Brain (organoid and tissue), 16 donors: ENCODE measurements at places on chromosomes 6 and 20.

- no peak for DNase-seq
Measured at GRCh38 chr6:81690073-81690472, 62.4 kb downstream of the TENT5A start.

- no peak for DNase-seq
Measured at GRCh38 chr20:39468703-39469102, 506.6 kb downstream of the DHX35 start.

DNA sequence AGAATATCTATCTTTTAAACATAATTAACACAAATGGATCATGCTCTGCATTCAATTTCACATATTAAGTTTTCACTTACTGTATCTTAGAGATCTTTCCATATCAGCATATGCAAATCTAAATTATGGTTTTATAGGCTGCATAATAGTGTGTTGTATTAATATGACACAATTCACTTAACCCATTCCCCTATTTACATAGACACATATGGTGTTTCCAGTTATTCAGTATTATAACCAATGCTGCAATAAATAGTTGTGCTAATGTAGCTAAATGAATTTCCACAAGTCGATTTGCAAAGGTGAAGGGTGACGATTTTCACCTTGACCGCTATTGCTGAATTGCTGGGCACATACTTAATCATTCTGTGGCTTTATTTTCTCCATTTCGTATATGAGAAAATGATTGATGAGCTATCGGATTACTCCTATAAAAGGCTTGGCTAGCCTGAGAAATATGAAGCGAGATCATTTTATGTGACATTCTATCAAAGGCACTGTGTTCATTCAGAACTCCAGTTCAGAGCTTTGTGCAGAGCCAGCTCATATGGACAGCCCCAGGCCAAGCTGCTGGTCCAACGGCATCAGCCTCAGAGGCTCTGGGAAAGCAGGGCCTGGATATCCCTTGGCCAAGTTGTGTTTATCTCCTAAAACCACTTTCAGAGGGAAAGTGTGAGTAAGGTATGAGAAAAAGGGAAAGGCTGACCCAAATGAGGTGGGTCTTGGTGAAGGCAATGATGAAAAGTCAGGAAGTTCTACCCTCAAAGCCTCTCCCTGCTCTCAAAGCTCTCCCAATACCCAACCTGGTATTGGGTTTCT is 50.8 kb downstream of the GFOD1 start:
- no peak for DNase-seq

GRCh38 chr6:163751032-163751525 is 336.6 kb downstream of the QKI start:
- no peak for DNase-seq

DNA sequence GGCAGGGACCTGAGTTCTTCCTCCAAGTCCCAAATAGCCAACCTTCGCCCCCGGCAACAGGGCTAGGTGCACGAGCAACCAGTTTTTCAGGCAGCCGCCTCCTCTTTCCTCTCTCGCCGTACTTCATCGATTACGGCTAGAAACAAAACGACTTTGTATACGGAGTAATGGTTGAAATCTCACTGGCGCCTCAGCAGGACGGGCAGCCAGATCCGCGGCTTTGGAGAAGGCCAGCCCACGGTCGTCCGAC is 333 bp upstream of the SMIM13 start:
- DNase-seq: no peak

DNA sequence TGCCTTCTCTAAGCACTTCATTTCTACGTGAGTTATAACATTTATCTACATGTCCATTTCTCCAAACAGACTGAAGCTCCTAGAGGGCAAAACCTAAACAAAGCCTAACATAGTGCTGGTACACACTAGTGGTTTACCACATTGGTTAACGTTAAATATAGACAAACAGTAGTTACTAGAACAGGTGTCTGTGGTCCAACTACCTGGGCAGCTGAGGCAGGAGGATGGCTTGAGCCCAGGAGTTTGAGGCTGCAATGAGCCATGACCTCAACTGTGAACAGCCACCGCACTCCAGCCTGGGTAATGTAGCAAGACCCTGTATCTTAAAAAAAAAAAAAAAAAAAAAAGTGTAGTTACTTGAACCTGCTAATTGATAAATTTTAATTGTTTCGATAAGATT is 26.5 kb downstream of the PTPRK start:
- DNase-seq: no peak

- DNase-seq: peak; percentile 42
Measured at GRCh38 chr6:111874025-111874415, 768 bp upstream of the FYN start.

- DNase-seq: no peak
Measured at GRCh38 chr20:40522405-40522804, 166.6 kb downstream of the MAFB start.

DNA sequence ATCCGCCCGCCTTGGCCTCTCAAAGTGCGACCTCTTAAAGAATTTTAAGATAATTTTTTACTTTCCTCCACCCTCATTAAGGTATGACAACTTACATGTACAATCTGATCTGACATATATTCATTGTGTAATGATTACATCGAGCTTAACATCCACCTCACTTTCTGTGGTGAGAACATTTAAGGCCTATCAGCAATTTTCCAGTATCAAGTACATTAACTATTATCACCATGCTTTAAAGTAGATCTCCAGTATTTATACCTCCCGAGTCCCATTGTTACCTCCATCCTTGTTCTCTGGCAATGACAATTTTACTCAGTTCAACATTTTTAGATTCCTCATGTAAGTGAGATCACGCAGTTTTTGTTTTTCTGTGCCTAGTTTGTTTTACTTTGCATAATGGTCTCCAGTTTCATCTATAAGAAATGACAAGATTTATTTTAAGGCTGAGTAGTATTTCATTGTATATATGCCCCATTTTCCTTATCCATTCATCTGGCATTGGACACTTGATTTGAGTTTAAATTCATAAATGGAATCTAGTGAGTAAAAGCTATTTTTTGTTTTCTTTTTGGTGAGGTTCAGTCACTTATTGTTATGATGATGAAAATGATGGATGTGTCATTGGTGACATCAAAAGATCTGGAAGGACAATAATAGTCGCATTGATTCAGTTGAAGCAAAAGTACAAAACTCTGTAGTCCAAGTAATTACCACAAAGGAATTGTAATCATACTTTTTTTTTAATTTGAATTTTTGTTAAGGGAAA is 87.0 kb downstream of the OR2B2 start:
- DNase-seq: peak; percentile 50

DNA sequence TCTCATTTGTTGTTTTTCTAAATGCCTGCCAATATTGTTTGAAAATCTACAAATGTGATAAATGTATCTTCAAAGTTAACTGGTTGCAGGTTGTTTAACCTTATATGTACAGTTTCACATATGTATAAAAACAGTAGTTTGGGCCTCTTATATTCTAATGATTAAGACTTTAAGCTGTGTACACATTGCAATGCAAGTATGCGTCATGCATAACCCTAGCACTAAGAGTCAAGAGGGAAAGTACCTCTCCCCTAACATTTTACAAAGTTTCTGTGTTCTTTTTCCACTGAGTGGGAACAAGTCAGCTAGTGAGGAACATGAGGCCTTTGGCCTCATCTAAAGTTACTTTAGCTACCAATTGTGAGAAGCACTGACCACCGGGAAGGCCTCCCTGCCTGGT is 25.7 kb upstream of the MICB start:
- DNase-seq: no peak

DNA sequence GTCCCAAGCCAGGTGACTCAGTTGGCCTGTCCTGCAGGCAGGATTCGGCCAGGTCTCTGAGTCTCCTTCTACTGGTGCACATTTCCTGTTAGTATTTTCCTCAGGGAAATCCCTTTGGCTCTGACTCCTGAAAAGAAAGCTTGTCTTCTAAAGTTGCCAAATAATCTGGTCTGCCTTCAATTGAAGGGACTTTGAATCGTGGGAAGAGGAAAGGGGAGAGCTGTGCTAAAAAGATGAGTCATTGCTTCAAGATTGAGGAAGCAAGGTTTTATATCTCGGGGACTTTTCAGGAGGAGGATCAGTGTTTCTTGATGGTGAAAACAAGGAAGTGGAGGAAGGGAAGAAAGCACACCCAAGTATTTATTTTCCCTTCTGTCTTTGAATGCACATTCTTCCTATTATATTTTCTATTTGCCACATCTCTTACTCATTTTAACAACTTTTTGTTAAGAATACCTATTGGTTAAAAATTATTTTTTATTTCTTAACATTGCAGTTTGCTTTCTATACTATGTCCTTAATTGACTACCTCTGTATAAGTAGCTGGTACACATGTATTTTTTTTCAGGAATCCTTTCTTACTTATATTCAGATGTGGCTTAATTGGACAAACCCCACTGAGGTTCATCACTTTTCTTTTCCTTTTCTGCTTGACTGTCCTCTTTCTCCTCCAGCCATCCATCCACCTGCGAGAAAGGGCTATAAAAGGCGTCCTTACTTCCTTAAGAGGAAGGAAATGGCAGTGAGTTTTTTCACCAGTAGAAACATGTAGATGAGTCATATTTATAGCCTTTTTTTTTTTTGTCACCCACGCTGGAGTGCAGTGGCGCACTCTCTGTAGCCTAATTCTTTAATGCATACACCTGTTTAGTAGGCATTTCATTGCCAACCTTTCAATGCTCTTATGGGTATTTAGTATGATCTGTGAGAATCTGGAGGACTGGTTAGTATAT is 15.0 kb upstream of the IFNGR1 start:
- DNase-seq: no peak

GRCh38 chr6:154234019-154234772 is 122.4 kb downstream of the IPCEF1 start:
- no peak for DNase-seq

DNA sequence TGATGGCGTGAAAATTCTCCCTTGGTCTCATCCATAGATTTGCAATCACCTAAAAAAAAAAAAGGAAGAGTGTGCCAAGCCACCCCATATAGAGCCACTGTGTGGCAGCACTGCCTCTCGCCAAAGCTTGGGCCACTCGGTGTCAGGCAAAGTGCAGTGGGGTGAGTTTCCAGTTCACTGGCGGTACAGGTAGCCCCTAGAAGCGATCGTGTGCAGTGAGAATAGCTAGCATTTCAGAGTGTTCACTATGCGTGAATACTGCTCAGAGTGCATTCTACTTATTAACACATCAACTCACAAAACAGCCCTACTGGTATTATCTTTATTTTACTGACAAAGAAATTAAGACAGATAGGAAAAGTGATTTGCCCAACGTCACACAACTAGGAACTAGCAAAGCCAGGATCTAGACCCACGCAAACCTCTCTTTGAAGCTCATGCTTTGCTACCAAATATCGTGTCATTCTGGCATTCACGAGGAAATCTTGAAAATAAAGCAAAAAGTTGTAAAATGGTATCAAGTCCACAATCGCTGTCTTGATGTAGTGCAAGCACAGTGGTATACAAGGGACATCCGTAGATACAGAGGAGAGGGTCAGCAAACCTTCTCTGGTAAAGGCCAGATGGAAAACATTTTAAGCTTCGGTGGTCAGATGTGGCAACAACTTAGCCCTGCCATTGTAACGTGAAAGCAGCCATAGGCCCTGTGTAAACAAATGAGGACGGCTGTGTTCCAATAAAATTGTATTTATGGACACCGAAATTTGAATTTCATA is 10.4 kb upstream of the GCNT2 start:
- peak; percentile 72 for DNase-seq

- no peak for DNase-seq
Measured at GRCh38 chr6:18501663-18502013, 114.5 kb downstream of the RNF144B start.

- DNase-seq: no peak
Measured at GRCh38 chr6:7939184-7939863, 28.7 kb upstream of the TXNDC5 start.

- no peak for DNase-seq
Measured at GRCh38 chr20:19317237-19318069, 105.0 kb downstream of the SLC24A3 start.

GRCh38 chr20:45822857-45823256 is 4.3 kb downstream of the TNNC2 start:
- peak; percentile 30 for DNase-seq

- DNase-seq: no peak
Measured at GRCh38 chr20:35334311-35335101, 42.3 kb upstream of the FAM83C start.

DNA sequence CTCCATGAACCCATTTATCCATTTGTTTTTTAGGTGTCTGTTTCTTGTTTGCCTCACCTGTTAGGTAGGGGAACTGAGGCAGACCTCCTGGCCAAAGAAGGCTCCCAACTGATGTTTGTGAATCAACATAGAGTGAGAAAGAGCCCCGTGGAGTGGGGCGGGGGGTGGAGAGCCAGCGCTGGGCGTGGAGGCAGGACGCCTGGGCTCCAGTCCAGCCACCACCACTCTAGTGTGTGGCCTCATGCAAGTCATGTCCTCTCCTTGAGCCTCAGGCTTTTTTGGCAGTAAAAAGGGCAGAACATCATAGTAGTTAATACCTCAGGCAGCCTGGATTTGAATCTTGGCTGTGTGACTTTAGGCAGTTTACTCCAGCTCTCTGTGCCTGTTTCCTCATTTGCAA is 42.2 kb upstream of the SCRT2 start:
- no peak for DNase-seq

DNA sequence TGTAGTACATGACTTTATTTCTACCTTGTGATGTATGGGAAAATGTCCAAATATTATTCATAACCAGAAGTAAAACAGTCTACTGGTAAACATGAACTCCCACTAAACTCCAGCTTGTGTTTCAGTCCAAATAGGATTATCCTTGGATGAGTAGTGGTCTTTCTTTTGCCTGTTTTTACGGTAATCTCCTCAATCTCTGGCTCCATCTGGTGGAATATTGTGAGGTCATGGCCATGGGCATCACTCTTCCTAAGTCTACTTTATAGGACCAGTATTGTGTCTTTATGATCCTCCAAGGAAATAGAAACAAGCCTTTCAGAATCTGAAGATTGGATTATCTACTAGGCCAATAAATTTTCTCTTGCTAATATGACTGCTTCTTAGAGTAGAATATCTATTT is 505.0 kb downstream of the BMP2 start:
- peak; percentile 78 for DNase-seq

DNA sequence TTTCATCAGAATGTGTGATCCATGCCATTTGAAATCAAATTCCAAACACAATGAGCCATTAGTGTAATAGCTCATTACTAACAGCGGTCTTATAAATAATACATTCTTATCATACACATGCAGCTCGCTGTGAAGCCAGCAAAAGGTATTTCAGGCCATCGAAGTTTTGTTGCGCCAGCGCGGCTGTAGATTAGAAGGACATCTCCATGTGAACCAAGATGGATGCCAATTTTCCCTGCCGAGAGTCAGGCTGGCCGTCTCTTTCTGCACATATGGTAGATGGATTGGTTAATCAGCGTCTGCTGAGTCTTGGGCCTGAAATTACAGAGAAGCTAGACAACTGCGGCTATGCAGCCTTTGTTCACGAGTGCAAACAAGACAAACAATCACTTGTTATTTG is 44.1 kb downstream of the CFAP61 start:
- peak; percentile 80 for DNase-seq
